Cortex of kidney (tissue), 1 donor: ENCODE measurements at places on chromosomes 5 and 9.

- no peak for DNase-seq
Measured at GRCh38 chr5:55675119-55675518, 37.0 kb downstream of the SLC38A9 start.

DNA sequence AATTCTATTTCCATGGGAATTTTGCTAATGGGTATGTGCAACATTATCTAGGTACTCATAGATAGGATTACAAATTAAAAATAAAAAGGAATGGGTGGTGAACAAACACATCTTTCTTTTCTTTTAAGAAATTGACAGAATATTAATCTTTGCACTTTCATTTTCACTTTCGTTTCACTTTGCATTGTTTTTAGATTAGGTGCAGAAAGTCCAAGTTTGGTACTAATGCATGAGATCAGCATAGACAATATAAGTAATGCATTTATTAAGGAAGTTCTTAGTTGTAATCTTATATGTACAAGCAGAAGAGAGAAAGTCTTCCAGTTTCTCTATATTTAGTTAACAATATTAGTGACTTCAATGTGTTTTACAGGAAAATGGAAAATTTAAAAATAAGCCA, 196.5 kb downstream of the COMMD10 start:
- no peak for DNase-seq

- DNase-seq, result no peak
Measured at GRCh38 chr9:99269416-99269815, 47.3 kb downstream of the SEC61B start.

DNA sequence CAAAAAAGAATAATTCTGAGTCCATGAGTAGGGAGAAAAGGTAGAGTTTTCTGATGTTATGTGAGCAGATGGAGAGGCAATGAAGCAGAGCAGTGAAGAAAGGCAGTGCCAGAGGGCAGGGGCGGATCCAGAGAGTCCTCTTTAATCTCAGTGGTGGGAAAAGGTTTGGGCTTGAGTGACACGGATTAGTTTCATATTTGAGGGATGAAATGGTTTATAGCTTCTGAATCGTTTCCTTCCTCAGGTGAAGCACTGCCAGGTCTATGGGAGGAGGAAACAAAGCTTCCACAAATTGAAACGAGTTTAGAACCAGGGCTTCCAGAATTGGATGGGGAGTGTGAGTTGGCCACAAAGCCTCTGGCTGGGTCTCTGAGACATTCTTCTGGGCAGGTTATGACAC, 517.0 kb upstream of the PAPPA start:
- no peak for DNase-seq

DNA sequence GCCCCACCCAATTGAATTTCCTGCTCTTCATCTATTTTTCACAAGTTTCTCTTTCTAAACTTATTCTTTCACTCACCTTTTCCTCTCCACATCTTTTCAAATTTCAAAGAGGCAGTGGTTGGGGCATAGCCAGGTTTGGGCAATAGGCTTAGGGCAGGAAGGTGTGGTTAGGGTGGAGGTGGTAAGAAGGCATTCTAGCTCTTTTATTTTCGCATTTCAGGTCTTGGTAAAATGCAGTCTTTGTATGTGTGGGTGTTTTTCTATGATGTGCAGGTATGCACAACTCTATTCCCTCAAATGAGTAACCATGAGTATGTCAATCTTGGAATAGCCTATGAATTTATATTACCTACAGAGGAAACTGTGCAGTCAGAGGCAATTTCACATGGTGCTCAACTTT, 129.8 kb upstream of the IFNE start:
- no peak for DNase-seq

DNA sequence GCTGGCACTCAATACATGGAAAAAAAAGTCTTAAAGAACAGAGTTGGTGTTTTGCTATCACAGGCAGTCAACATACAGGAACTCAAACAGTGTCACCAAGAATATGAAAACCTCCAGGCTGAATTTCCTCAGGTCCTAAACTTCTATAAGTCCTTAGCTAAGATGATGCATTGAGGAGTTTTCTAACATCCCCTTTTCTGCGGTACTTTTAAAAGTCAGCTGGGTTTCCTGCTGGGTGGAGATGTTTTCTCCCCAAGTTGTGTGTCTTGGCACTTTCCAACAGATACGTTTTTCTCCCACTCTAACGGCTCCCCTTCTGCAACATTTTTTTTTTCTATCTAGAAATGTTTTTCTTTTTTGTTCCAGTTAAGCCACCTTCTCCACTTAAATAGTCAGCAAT, 244.8 kb upstream of the HAPLN1 start:
- no peak for DNase-seq

- no peak for DNase-seq
Measured at GRCh38 chr5:2588850-2589501, 162.5 kb downstream of the IRX2 start.

GRCh38 chr9:110049699-110050450, 158.1 kb downstream of the C9orf152 start:
- DNase-seq, result no peak

GRCh38 chr9:124296796-124297550, 39.2 kb downstream of the NEK6 start:
- no peak for DNase-seq

DNA sequence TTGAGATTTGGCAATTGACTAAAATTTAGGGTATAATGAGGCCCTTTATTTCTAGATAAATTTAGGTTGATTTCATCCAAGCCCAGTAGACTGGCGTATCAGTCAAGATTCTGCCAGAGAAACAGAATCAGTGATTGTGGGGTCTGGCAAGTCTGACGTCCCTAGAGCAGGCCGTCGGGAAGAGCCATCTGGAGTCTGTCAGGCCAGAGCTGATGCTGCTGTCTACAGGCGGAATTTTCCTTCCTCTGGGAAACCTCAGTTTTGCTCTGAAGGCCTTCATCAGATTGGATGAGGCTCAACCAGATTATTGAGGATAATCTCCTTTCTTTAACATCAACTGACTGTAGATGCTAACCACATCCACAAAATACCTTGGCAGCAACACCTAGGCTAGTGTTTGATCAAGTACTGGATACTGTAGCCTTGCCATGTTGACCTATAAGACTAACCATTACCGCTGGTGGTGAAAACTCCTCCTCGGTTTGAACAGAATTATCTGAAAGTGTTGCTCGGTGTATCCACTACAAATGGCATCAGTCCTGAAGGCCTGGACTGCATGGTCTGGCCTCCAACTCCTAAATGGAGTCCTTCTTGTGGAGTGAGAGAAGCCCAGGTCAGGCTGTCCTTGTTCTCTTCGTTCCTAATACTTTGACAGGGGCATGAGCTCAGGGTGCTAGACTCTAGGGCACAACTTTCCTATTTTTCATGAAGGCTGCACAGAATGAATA, 83.2 kb upstream of the ANKH start:
- DNase-seq, result no peak

GRCh38 chr9:7780261-7780988, 19.2 kb downstream of the DMAC1 start:
- no peak for DNase-seq

- no peak for DNase-seq
Measured at GRCh38 chr9:9817176-9817575, 795.6 kb downstream of the PTPRD start.

GRCh38 chr9:79572608-79573411, 1.0 kb downstream of the TLE4 start:
- DNase-seq, result no peak

- DNase-seq, result no peak
Measured at GRCh38 chr5:127206320-127207113, 84.1 kb upstream of the MEGF10 start.

- no peak for DNase-seq
Measured at GRCh38 chr9:127185181-127185580, 62.7 kb upstream of the ANGPTL2 start.

- DNase-seq, result no peak
Measured at GRCh38 chr9:35713578-35713977, 18.4 kb downstream of the TLN1 start.

GRCh38 chr9:82972446-82972845, 90.5 kb downstream of the RASEF start:
- no peak for DNase-seq

GRCh38 chr5:178630951-178631350, 4.1 kb upstream of the CLK4 start:
- no peak for DNase-seq

GRCh38 chr5:69341520-69342161, 9.0 kb upstream of the CCDC125 start:
- no peak for DNase-seq

DNA sequence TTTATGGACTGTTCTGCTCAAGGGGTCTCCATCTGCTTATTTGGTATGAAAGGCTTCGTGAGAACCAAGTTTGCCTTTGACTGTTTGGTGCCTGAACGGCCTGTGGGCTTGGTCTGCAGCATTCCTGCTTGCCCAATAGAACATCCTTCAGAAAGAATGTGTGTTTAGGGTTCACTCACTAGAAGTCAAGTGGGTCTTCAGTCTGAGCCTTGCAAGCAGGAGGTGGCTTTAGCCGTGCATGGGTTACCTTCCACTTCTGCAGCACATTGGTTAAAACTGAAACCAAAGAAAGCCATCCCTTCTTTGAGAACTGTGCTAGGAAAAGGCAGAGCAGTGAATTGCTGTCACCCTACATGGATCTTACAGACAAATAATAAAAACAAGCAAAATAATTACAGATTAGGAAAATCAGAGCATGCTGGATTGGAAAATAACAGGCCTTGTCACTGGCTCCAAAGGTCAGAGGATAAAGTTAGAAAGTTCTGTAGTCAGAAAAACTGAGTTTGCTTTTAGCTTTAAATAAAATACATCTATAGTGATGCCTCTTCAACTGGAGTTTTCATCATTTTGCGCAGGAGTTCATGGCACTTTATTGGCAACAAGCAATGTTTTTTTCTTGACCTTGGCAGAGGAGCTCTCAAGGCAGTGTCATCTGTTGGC, 16.6 kb downstream of the WWC1 start:
- DNase-seq, result no peak

- DNase-seq, result no peak
Measured at GRCh38 chr5:148179234-148179824, 11.0 kb downstream of the SPINK14 start.

- DNase-seq, result no peak
Measured at GRCh38 chr9:76181020-76181641, 213.1 kb downstream of the RFK start.

DNA sequence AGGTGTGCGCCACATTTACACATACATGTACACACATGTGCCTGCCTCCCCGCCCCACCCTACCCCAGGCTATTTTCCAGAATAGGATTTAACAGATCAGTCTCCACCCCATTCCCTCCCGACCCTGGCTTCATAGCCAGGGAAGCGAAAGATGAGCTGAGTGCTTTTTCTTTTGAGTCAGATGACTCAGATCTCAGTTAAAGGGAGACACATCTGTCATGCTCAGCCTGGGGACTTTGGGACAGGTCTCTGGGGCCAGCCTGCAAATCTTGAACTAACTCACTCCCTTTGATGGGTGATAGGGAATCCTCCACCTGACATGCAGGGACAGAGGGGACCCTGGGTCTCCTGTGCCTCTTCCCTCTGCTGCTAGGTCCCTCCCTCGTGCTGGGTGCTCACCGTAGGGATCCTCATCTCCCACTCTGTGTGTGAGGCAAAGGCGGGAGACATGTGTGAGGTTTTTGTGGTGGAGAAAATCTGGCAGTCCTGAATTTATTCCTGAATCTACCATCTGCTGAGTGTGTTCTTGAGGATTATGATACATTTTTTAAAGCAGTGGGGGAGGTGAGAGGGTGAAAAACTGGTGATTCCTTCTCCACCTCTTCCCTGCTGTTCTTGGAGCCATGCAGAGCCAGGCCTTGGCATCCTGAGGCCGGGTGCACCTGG, 37.7 kb downstream of the NEUROG1 start:
- DNase-seq, result no peak

DNA sequence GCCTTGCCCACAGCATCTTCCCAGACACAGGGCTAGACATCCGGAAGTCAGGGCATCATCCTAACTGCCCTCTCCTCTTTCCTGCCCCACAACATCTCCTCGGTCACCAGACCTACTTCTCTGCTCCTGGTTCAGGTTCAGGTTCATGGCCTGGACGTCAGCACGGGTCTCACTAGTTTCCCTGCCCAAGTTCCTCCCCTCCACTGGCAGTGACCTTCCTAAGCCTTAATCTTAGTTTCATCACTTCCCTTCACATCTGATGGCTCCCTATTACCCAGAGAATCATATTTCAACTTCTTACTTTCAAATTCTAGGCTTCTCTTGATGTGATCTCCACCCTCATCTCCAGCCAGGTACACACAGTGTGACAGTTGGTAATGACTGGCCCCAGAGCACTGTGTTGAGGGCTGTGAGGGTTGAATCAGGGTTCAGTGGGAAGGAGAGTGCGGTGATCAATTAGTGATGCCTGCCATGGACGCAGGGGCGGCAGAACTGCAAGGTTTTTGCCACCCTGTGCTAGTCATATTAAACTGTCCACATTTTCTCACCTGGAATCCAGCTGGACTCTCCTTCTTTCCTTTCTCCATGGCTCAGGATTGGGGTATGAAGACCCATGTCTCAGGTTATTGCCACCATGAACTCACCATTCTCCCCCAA, 34.3 kb upstream of the CRB2 start:
- no peak for DNase-seq

- no peak for DNase-seq
Measured at GRCh38 chr5:154058055-154059038, 19.6 kb downstream of the MFAP3 start.

- no peak for DNase-seq
Measured at GRCh38 chr5:39423331-39423751, 1.4 kb downstream of the DAB2 start.
